T-cell (primary cell): ENCODE measurements at places on chromosomes 12 and 14.

GRCh38 chr14:94659901-94660300 lies 47.7 kb downstream of the SERPINA3 start:
- no peak for DNase-seq

DNA sequence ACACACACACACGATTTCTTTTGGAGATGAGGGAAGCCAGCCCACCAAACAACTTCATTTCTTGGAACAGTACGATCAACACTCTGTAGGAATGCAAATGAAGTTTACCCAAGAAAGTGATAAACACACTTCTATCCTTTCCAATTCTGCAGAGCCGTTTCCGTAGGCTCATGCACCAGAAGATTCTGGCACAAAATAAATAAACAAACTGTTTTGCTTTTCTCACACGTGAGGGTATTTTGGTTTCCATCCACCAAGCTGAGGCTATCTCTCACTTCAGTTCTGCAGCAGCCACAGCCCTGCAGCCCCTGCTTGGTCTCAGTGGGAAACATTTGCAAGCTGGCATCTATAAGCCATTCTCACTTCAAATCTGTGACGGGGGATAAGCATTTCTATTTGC lies 15.3 kb upstream of the TSPAN11 start:
- no peak for DNase-seq

- peak; percentile 80 for DNase-seq
Measured at GRCh38 chr12:106301611-106302321, 767 bp upstream of the TCP11L2 start.

- DNase-seq: peak; percentile 3
Measured at GRCh38 chr12:129911428-129912049, 7.7 kb upstream of the TMEM132D start.

- no peak for DNase-seq
Measured at GRCh38 chr14:23269193-23269592, 16.7 kb downstream of the HOMEZ start.

DNA sequence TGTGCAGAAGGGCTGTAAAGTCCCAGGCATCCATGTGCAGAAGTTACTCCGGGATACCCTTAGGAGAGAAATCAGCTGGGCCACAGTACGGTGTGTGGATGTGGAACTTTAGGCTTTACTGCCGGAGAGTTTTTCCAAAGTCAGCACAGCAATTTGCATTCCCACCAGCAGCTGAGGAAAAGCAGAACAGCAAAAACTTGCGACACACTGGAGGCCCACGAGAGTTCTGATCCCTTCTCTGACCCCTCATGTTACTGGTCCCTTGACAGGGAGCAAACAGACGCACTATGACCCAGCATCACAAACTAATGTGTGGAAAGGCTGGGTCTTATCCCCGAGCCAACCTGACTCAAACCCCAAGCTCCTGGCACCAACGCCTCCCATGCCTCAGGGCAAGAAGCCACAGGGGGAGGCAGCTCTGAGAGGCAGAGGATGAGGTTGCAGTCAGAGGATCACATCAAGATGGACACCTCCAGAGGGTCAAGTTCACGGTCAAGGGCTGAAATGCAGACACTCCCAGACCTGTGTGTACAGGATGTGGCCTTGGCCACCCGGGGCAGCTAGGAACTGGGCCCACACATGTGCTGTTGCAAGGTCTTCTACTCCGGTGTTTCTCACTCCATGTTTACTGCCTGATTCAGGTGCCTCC lies 38.6 kb downstream of the CCDC88C start:
- DNase-seq: no peak

DNA sequence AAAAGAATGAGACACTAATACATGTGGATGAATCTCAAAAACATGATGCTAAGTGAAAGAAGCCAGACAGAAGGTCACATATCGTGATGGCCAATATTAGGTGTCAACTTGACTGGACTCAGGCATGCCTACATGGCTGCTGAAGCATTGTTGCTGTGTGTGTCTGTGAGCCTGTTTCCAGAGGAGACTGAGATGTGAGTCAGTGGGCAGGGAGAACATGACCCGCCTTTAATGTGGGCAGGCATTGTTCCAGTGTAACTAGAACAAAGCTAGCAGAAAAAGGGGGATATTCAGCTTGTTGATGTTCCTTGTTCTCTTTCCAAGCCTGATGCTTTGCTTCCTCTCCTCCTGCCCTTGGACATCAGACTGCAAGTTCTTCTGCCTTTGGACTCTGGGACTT lies 47.6 kb downstream of the DCAF5 start:
- DNase-seq: no peak

- DNase-seq: no peak
Measured at GRCh38 chr12:88381466-88381865, 198.8 kb downstream of the KITLG start.

DNA sequence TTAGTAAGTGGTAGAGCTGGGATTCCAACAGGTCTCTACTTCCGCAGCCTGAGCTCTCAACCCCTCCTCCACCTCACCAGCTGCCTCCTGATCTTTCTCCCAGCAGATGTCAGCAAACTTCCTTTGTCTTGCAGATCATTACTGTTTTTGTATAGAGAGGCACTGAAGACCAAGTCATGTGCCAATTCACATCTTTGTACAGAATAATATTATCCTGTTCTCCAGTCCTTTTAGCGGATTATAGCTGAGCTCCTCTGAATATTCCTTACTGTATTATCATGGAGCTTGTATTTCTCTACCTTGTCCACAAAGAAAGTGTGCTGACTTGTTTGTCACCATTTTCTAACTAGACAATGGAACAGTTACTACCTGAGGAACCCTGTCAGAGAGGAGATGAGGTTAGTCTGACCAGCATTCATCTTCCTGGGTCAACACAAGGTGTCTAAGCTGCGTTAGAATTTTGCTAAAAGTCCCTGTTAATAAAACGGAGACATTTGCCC lies 142.3 kb upstream of the ARHGAP5 start:
- no peak for DNase-seq

DNA sequence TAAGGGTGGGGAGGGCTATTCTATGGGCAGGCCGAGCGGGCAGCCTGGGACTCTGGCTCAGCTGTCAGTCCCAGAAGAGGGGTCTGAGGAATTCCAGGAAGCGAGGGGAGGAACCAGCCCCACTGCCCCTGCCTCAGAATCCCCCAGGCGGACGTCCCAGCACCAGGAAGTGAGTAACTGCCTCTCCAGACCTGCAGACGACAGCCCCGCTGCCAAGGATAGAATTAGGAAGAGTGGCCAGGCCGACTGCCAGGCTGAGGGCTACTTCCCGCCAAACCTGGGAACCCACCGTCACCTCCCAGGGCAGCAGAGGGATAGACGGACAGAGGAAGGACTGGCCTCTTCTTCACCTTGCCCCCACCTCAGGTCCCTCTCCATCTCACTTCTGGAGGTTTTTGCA lies 6.7 kb upstream of the BDKRB2 start:
- DNase-seq: no peak

DNA sequence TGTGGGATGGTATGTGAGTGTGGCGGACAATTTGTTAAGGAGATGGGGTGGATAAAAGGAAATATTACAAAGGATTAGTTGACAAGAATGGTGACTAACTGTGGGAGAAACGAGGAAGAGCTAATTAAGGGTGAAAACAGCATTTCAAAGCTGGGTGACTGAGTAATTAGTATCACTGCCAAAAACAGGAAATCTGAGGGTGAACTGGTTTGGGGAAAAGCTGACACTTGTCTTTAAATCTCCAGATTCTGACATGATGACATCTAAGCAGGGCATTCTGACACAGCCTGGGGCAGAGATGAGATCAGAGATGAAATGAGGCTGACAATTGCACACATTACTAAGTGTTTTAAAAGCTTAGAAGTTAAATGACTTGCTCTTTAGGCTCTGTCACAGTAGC lies 42.4 kb upstream of the CCDC175 start:
- no peak for DNase-seq

GRCh38 chr12:15787778-15788177 lies 1.4 kb downstream of the EPS8 start:
- DNase-seq: no peak

DNA sequence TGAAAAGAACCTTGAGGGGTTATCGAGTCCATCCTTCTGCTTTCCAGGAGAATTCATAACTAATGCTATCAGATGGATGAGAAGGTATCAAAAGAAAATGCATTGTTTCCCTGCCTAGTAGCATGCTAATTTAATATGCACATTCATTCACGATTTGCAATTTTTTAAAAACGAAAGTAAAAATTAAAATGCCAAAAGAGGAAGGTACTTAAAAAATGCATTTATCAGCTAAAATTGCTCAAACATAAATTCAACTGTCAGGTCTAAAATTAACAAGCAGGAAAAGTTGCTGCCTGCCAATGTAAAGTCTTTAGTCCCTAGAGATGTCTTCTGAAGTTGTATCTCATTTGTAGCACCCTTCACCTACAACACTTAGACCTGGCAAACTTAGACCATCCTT lies 7.9 kb downstream of the ATF7 start:
- no peak for DNase-seq

- DNase-seq: no peak
Measured at GRCh38 chr14:33279865-33280264, 341.2 kb downstream of the NPAS3 start.

DNA sequence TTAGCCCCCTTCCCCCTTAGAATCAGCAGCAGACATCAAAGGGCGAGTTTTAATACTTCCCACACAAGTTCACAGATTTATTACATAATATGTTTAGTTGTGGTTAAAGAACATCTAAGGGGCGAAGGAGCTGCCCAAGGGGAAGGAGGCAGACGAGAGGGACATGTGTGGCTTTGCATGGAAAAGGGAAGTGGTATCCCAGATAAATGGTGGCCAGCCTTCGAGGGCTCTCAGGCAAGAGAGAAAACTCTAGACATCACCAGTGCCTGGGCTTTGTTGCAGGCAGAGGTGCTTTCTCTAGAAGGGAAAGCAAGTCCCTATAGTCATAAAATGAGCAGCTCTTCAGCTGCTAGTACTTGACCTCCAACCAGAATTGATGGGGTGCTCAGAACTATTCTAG lies 121.2 kb downstream of the CACNA1C start:
- DNase-seq: no peak

DNA sequence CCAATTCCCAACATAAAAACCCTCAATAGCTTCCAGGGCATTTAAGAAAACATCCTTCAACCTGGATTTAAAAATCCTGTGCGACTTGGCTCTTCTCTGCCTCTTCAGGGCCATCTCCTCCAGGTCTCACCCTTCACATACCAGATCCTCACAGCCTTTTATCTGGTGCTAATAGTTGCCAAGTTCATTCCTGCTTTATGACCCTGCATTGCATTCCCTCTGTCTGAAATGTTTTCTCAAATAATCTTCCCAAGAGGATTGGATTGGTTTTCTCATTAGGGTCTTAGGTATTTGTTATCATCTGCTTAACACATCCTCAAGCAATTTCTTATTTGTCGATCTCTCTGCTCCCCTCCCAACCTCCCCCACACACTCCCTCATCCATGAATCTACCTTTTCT lies 832.0 kb downstream of the GALC start:
- no peak for DNase-seq

DNA sequence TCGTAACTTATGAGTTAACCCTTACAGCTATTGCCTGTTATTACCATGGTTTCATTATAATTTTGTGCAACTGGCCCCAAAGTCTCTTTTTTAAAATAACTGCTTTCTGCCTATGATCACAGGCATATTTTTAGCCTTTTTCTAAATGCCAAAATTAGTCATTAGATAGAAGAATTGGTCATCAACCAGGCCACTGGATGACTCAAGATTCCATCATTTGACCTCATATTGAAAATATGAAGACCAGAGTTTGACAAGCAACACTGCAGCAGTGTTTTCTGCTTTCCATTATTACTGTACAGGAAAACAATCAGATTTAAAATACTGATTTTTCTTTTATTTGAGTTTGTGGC lies 54.7 kb upstream of the OTOGL start:
- no peak for DNase-seq

GRCh38 chr12:110498984-110499706 lies 2.8 kb downstream of the VPS29 start:
- DNase-seq: no peak

GRCh38 chr14:104741108-104741802 lies 11.7 kb upstream of the SIVA1 start:
- DNase-seq: no peak

DNA sequence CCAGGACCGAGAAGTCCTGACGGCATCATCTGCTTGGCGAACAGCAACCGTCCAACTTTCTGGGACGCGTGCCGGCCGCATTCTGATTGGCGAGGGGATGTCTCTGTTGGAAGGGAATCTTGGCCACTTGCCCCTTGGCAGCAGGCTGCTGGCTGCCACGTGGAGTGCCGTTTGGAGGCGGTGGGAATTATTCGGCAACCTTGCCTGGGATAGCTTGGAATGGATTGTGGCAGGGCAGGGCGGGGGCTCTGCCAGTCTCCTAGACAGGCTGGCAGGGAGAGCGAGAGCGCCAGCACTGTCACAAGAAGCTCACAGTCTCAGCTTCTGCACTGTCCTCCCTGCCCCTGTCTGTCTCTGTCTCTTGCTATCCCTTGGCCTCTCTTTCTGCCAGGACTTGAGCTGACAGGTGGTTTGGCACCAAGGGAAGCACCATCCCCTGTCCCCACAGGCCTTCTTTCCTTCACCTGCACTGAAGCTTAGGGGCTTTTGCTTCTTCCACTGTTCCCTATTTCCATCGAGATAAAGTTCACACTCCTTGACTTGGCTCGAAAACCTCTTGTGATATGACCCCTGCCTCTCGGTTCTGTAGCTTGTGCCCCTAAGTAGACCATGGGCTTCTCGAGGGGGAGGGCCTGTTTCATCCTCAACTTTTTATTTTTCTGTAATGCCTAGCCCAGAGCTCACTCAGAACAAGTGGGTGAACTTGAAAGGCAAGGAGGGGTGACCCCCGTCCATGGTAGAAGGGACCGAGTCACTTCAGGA lies 201.9 kb downstream of the PHETA1 start:
- no peak for DNase-seq

DNA sequence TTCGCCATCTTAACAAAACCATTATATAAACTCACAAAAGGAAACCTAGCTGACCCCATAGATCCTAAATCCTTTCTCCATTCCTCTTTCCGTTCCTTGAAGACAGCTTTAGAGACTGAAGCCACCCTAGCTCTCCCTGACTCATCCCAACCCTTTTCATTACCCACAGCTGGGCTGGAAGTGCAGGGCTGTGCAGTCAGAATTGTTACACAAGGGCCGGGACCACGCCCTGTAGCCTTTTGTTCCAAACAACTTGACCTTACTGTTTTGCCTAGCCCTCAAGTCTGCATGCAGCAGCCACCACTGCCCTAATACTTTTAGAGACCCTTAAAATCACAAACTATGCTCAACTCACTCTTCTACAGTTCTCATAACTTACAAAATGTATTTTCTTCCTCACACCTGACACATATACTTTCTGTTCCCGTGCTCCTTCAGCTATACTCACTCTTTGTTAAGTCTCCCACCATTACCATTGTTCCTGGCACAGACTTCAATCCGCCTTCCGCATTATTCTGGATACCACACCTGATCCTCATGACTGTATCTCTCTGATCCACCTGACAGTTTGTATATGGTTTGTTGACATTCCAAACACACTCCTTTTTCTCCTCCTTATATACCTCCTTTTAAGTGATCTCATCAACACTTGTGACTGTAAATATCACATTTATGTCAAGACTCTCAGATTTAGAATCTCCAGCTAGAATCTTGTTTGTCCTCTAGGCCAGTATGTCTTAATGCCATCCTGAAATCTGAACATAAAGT lies 208.7 kb downstream of the KITLG start:
- DNase-seq: no peak

DNA sequence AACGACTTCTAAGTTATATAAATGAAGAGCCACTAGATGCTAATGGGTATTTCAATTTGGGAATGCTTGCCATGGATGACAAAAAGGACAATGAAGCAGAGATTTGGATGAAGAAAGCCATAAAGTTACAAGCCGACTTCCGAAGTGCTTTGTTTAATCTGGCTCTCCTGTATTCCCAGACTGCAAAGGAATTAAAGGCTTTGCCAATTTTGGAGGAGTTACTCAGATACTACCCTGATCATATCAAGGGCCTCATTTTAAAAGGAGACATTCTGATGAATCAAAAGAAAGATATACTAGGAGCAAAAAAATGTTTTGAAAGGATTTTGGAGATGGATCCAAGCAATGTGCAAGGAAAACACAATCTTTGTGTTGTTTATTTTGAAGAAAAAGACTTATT lies 52.8 kb downstream of the TMTC3 start:
- no peak for DNase-seq
